Ammon's horn (tissue), 1 donor: ENCODE measurements at places on chromosomes 3 and 15.

DNA sequence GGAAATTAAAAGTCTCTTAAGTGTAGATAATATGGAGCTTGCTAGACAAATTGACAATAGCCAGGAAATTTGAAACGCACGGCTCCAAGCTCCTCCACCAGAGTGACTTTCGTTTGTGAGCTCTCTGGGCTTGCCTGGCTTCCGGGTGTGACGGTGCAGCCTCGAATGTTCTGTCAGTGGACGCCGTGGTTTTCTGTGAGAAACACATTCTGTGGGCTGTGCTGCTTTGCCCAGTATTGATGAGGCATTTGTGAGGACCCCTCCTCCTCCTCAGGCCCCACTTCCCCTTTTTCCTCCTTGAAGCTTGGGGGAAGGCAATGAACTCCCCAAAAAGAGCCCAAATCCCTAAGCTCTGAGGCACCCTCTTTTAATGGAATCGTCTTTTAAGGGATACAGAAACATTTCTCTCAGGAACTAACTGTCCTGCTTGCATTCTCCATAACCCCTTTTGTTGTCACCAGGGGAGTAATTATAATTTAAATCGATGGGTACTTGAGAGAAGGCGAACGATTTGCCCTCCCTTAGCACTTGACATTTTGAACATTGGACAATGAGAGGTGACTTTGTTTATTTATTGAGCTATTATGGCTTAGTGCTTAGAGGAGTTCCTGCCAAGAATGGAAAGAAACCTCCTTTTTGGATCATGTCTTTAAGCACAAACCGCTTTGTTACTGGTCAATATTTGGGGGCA, 40.8 kb downstream of the POLR2M start:
- DNase-seq = no peak

DNA sequence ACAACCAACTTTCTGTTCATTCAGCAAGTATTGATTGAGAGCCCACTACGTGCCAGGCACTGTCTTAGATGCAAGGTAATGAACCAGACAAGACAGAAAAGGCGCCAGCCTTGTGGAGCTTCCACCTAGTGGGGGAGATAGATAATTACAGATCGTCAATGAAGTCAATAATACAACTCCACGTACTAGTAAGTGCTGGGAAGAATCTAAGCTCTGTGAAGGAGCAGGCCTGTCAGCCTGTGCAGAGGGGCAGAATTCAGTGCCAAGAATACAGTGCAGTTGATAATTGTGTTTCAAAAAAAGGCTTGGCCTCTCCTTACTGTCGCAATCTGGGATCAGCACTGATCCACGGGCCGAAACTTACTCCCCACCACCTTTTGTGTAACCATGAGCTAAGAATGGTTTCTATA, 186.3 kb downstream of the FEZF2 start:
- no peak for DNase-seq

GRCh38 chr3:183178833-183179549, 16.5 kb upstream of the LAMP3 start:
- peak; percentile 35 for DNase-seq

DNA sequence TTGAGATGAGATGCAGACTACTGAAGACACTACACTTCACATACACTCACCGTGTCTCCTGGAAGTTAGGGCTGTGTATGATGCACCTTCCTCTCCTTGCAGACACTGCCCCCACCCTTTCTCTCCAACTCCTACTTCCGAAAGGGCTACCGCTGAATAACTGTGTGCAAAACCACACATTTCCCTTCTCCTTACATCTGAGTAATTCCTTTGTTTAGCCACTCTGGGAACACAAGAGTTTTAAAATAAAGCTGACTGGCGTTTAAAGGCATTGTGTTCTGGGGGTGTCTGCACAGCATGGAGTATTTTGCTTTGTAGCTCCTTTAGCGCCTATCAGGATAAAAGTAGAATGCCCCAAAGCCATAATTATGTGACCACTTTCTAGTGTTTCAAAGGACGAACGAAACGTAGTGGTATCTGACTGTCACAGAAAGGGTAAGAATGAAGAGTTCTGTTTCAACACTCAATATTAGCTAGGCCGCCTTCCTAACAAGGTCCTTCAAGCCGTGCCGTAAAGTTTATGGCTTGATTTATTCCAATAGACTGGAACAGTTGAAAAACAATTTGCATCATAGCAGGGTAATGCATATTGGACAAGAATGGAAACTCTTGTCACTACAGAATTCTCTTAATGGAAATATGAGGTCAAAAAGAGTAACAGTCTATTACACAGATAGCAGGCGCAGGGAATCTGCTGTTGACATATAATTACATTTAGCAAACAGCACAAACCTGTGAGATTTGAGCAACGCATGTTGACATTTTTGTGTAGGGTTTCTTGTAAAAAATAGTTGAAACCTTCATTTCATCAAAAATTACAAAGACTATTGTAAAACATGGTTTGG, 619.9 kb downstream of the FOXP1 start:
- no peak for DNase-seq

GRCh38 chr3:88704338-88704737, 403.1 kb upstream of the EPHA3 start:
- no peak for DNase-seq

GRCh38 chr15:99509686-99510461, 55.9 kb upstream of the MEF2A start:
- peak; percentile 68 for DNase-seq

- DNase-seq = no peak
Measured at GRCh38 chr3:190205739-190206138, 85.0 kb upstream of the P3H2 start.

- no peak for DNase-seq
Measured at GRCh38 chr3:172232579-172233212, 193.3 kb downstream of the FNDC3B start.

GRCh38 chr3:76646921-76647562, 392.9 kb upstream of the ROBO2 start:
- no peak for DNase-seq

DNA sequence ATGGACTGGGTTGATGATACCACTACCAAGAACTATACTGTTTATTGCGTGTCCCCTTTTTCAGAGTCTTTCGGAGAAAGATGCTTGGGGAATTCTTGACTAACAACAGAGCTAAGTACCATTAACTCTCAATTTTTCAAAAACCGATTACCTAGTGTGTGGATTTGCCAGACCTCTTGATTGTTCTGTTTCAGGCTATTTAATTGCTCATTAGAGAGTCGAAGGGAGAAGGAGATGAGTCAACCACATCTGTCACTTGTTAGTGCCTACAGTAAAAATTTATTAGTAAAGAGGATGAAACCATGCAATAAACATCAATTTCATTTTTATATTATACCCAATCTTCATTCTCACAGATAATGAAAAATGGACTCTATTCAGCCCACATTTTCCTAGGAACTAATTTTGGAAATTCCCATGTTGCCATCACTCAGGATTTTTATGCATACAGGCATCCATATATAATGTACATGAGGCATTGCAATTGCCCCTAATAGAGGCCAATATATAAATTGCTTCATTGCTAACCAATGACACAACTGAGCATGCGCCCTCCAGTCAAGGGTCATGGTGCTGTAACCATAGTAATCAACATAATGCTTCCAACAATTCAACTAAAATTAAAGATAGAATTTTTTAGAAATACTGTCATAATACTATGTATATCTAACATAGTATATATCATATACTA, 541.7 kb downstream of the TBL1XR1 start:
- DNase-seq = peak; percentile 6

DNA sequence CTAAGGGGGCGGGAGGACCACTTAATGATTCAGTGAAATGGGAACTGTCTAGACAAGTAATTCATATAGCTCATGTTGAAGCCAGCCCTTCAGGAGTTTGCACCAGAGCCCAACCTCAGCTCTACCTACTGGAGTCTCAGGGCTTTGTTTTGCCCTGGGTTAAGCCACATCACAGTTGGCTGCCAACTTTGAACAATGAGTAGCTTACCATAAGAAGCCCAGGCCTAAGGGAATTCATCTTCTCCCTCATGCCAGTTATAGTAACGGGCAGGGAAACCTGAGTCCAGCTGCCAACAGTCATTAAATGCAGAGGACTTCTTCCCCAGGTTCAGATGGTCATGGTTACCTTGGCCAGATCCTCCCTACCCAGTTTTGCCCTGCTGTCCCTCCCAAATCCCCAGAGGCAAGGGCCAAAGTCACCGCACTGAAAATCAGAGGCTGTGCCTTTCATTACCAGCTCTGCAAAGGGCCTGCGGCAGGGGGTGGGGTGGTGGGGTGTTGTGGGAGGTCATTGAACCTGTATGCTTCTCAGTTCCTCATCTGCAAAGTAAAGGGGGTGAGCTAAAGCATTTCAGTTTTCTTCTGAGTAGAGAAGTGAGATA, 302.2 kb upstream of the NR2E3 start:
- no peak for DNase-seq

DNA sequence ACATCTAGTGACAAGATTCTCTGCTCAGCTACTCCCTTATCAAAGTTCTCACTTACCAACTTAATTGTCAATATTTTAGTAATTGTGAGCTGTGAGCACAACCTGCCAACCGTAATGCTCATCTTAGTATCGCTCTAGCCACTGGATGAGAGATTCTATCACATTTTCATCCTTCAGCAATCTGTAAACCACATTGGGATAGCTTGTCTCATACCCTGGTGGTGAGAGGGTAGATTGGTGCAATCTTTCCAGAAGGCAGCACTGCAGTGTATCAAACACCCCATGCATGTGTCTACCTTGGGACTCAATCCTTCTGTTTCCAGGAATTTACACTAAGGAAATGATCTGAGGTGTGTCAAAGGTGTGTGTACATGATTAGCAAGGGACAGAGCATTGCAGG, 18.9 kb upstream of the ATP8B4 start:
- DNase-seq = no peak

- no peak for DNase-seq
Measured at GRCh38 chr15:36810656-36811449, 231.4 kb downstream of the CDIN1 start.

DNA sequence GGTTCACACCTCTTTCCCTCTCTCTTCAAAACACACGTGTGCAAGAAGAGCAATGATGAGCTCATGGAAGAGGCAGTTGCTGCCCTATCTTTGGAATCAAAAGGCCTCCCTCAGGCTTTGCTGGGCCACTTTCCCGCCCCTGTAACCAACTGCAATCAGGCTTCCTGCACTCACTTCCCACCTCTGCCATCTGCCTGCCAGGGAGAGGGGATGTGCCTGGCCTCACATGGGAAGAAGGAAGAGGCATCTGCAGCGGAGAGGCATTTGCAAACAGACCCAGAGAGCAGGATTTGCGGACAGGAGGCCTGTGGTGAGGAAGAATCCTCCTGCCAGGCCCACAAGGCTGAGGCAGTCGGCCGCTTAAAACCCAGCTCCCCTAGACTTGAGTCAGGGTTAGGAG, 175.6 kb upstream of the ATP10A start:
- peak; percentile 34 for DNase-seq

- DNase-seq = no peak
Measured at GRCh38 chr15:89550427-89550826, 24.8 kb upstream of the TICRR start.

DNA sequence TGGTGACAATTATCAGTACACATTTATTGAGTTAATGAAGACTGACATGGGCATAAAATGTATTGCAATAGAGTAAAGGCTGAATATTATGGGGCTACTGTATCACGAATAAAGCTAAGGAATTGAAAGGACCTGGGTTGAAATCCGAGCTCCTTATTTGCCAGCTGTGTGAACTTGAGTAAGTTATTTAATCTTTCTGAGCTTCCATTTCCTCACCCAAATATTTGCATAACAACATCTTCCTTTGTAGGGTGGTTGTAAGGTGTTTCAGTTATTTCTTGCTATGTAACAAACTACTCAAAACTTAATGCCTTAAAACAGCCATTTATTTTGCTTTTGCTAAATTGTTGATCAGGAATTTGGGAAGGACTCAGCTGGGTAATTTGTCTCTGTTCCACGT, 111.1 kb upstream of the TSC22D2 start:
- no peak for DNase-seq

- DNase-seq = no peak
Measured at GRCh38 chr3:130932979-130933378, 39.1 kb downstream of the ATP2C1 start.

- DNase-seq = no peak
Measured at GRCh38 chr15:38088971-38089370, 154.5 kb downstream of the TMCO5A start.

DNA sequence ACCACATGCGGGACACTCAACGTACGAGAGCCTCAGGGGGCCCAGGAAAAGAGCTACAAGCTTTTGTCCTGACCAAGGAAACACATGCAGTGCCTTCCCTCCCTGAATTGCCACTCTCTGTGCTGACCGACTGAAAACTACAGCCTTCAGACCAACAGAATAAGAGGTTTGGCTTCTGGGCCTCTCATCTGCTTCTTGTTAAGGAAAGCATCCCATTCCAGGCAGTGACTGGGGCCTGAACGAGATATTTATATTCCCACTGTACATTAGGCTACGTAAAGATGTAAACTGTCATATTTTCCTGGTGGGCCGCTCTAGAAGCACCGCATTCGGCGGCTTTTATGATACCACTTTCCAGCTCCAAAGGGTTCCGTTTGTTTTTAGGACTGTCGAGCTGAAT, 208.9 kb upstream of the TPM1 start:
- no peak for DNase-seq
